ENCODE measurements at places on chromosomes 5 and 9. TPM values are rescaled to one million over a fixed set of nuclear protein-coding genes. Genes with fewer than 3 reads are reported as not detected.

DNA sequence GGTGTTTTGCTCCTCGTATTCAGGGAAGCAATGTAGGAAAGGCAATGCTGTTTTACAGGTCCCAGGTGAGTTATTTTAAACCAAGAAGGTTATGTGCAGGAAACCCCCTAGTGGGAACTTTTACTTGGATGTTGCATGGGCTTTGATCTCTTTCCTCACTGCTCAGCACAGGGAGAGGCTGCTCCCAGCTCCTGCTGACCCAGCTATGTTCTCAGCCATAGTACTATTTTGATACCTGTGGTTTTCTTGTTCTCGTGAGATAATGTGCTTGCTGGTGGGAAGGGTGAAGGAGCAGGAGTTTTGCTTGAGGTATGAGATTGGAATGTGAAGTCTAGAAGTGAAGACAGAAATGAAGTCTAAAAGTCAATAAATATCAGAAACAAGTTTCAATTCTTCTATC, 265.6 kb upstream of the FBXL7 start:
- no peak overlapping the region for H3K27ac ChIP-seq
- no peak overlapping the region for H3K4me3 ChIP-seq
- no peak for DNase-seq
- no peaks in the 10 kb centered on the region for H3K36me3 ChIP-seq
- H3K27me3 ChIP-seq = no peaks in the 10 kb centered on the region

GRCh38 chr5:32625106-32625505, 39.7 kb downstream of the SUB1 start:
- H3K36me3 ChIP-seq = no peaks in the 10 kb centered on the region
- no peak overlapping the region for H3K27ac ChIP-seq
- no peaks in the 10 kb centered on the region for H3K27me3 ChIP-seq
- H3K4me3 ChIP-seq = no peak overlapping the region

The NEURL1B gene
- 24.0 TPM for total RNA-seq

DNA sequence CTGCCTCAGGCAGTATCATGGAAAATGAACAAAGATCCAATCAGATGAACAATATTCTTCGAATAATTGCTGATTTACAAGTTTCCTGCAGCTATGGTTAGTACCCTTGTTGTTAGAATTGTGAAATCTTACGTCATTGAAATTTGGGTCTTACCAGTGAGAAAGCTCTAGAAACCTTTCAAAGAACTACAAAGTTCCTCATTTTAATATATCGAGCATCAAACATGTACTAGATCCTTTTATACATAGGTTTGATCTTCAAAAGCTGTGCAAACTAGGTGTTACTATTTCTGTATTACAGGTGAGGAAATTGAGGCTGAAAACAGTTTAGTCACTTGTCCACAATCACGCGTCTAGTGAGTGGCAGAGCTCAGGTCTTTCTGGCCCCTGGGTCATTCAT, 43.7 kb upstream of the ANGPTL2 start:
- peaks cover 33% of the 10 kb centered on the region for H3K4me1 ChIP-seq
- no peaks in the 10 kb centered on the region for H3K27me3 ChIP-seq
- no peak overlapping the region for H3K27ac ChIP-seq
- no peak overlapping the region for H3K4me3 ChIP-seq
- no peaks in the 10 kb centered on the region for H3K36me3 ChIP-seq

- H3K27ac ChIP-seq = no peak overlapping the region
- DNase-seq = no peak
- H3K36me3 ChIP-seq = no peaks in the 10 kb centered on the region
- peaks cover 10% of the 10 kb centered on the region for H3K4me1 ChIP-seq
- H3K4me3 ChIP-seq = no peak overlapping the region
- H3K27me3 ChIP-seq = no peaks in the 10 kb centered on the region
Measured at GRCh38 chr5:93158841-93159240, 422.2 kb downstream of the NR2F1-AS1 start.

GRCh38 chr9:99601571-99602111, 220.0 kb upstream of the NR4A3 start:
- H3K4me3 ChIP-seq = no peak overlapping the region
- H3K4me1 ChIP-seq = no peaks in the 10 kb centered on the region
- no peak for DNase-seq
- no peaks in the 10 kb centered on the region for H3K27me3 ChIP-seq
- H3K36me3 ChIP-seq = no peaks in the 10 kb centered on the region

GRCh38 chr9:131334629-131335367, 45.3 kb downstream of the PLPP7 start:
- no peaks in the 10 kb centered on the region for H3K36me3 ChIP-seq
- peak overlapping the region; percentile 86 for H3K27ac ChIP-seq

GRCh38 chr5:148951612-148952011, 111.2 kb downstream of the SH3TC2 start:
- no peak for DNase-seq
- H3K36me3 ChIP-seq = no peaks in the 10 kb centered on the region
- no peak overlapping the region for H3K27ac ChIP-seq
- no peak overlapping the region for H3K4me3 ChIP-seq
- peaks cover 20% of the 10 kb centered on the region for H3K4me1 ChIP-seq

- no peaks in the 10 kb centered on the region for H3K27me3 ChIP-seq
- no peak for DNase-seq
- peak overlapping the region; percentile 54 for H3K27ac ChIP-seq
- peak overlapping the region; percentile 29 for H3K4me3 ChIP-seq
- no peaks in the 10 kb centered on the region for H3K36me3 ChIP-seq
- peaks cover 80% of the 10 kb centered on the region for H3K4me1 ChIP-seq
Measured at GRCh38 chr5:56838409-56839039, 23.2 kb downstream of the MAP3K1 start.

The FBLL1 gene
- total RNA-seq = not detected

The SLC36A3 gene
- not detected for total RNA-seq

DNA sequence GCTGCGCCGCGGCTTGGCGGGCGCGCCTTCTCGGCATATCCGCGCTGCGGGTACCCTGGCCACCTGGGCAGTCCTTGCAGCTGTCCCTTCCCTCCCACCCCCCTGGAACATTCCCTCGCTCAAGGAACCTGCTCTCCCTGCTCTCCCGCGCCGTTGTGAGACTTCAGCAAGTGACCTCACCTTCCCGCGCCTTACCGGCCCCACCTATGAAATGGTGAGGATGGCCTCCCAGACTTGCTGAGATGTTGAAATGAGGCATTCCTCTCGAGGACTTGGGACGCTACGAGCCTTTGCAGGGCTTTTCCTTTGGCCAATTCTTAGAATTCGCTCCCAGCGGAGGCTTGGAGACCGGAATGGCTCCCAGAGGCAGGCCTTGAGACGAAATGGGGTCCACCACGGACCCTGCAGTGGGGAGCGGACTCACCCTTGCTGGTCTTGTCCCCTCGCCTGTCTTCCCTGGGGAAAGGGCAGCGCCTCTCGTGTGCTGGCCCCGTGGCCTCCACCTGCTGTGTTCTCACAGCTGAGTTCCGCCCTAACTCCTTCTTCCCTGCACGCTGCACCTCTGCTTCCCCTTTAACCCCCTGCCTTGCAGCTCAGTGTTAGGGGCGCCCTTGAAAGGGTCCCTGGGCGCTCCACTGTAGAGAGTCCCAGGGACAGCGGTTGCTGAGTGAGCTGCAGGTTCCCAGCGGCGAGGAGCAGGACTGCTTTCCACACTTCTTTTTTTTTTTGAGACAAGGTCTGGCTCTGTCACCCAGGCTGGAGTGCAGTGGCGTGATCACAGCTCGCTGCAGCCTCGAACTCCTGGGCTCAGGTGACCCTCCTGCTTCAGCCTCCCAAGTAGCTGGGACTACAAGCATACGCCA, 907 bp downstream of the HMCN2 start:
- H3K36me3 ChIP-seq = no peaks in the 10 kb centered on the region
- H3K4me3 ChIP-seq = peak overlapping the region; percentile 65
- H3K4me1 ChIP-seq = peaks cover 51% of the 10 kb centered on the region
- DNase-seq = no peak
- peak overlapping the region; percentile 61 for H3K27ac ChIP-seq
- H3K27me3 ChIP-seq = peaks cover 75% of the 10 kb centered on the region

- no peak overlapping the region for H3K4me3 ChIP-seq
- peaks cover 51% of the 10 kb centered on the region for H3K36me3 ChIP-seq
- H3K27ac ChIP-seq = peak overlapping the region; percentile 34
- H3K27me3 ChIP-seq = no peaks in the 10 kb centered on the region
- DNase-seq = no peak
- H3K4me1 ChIP-seq = peaks cover 43% of the 10 kb centered on the region
Measured at GRCh38 chr5:14358536-14358935, 215.4 kb downstream of the TRIO start.

The SMIM23 gene
- total RNA-seq = not detected

The TMEM215 gene
- total RNA-seq = not detected

- no peaks in the 10 kb centered on the region for H3K27me3 ChIP-seq
- H3K27ac ChIP-seq = peak overlapping the region; percentile 84
- no peaks in the 10 kb centered on the region for H3K36me3 ChIP-seq
- DNase-seq = no peak
- H3K4me3 ChIP-seq = peak overlapping the region; percentile 79
- H3K4me1 ChIP-seq = peaks cover 44% of the 10 kb centered on the region
Measured at GRCh38 chr5:112738191-112738560, 491 bp downstream of the APC start.

The PLAC8L1 gene
- 0.49 TPM for total RNA-seq

DNA sequence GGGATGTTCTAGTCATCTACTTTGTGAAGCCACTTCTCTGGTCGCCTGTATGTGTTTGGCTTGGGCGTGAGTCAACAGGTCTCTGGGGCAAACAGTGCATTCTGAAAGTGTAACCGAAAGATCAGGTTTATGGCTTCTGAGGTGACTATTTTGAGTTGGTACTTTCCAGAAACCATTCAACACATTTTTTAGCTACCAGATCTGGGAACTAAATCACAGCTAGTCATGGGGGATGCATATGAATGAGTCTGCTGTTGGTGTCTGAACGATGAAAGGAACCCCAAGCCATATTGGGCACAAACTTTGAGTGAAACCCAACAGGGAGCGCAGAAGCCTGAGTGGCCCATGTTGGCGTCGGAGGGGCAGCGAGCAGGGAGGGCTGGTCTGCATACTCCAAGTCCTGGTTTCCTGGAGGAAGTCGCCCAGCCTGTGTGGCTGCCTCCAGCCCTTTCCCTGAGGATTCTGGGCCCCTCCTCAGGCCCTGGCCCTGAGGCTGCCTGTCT, 35.3 kb downstream of the UBE2QL1 start:
- no peaks in the 10 kb centered on the region for H3K36me3 ChIP-seq
- no peak overlapping the region for H3K4me3 ChIP-seq
- DNase-seq = no peak
- H3K27ac ChIP-seq = no peak overlapping the region
- H3K4me1 ChIP-seq = peaks cover 35% of the 10 kb centered on the region

GRCh38 chr9:108207561-108208165, 648.1 kb downstream of the ACTL7B start:
- no peaks in the 10 kb centered on the region for H3K36me3 ChIP-seq
- H3K27ac ChIP-seq = no peak overlapping the region
- no peaks in the 10 kb centered on the region for H3K27me3 ChIP-seq
- no peaks in the 10 kb centered on the region for H3K4me1 ChIP-seq

DNA sequence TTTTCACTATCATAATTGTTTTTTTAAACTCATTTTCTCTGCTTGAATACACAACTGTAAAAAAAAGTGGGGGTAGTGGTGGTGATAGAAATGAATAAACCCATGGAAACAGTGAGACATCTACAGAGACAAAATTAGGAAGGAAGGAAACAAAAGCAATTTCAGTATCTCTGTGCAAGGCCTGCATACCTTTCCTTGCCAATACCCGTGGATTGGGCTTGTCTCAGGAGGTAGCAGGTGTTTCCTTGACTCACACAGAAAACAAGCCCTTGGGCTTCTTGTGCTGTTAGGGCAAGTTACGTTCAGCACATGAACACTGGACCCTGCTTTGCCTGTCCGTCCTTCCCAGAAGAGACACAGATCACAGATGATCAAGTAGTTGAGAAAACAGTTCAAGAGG, 372.2 kb downstream of the ZSWIM6 start:
- H3K27ac ChIP-seq = no peak overlapping the region
- H3K36me3 ChIP-seq = no peaks in the 10 kb centered on the region
- H3K27me3 ChIP-seq = no peaks in the 10 kb centered on the region
- no peak overlapping the region for H3K4me3 ChIP-seq
- H3K4me1 ChIP-seq = no peaks in the 10 kb centered on the region
- DNase-seq = no peak

GRCh38 chr9:133991964-133992779, at the start of gene VAV2:
VAV2 (minus strand) TSS chr9:133992324; CDS start chr9:133992278, 46 bp downstream.
- H3K27me3 ChIP-seq = peaks cover 15% of the 10 kb centered on the region
- peak within 1 kb of the TSS; percentile 70 for H3K4me3 ChIP-seq
- peaks cover 35% of the 10 kb centered on the region for H3K4me1 ChIP-seq
- H3K36me3 ChIP-seq = no peaks in the 10 kb centered on the region
- H3K27ac ChIP-seq = peak within 1 kb of the TSS; percentile 93
- DNase-seq = peak; percentile 75

GRCh38 chr5:96385538-96385937, 47.5 kb downstream of the PCSK1 start:
- no peaks in the 10 kb centered on the region for H3K27me3 ChIP-seq
- DNase-seq = no peak
- peak overlapping the region; percentile 78 for H3K27ac ChIP-seq
- no peaks in the 10 kb centered on the region for H3K36me3 ChIP-seq

- no peaks in the 10 kb centered on the region for H3K27me3 ChIP-seq
- H3K27ac ChIP-seq = no peak overlapping the region
- no peak overlapping the region for H3K4me3 ChIP-seq
- peaks cover 34% of the 10 kb centered on the region for H3K4me1 ChIP-seq
- no peaks in the 10 kb centered on the region for H3K36me3 ChIP-seq
- DNase-seq = no peak
Measured at GRCh38 chr9:114202849-114203248, 47.5 kb downstream of the COL27A1 start.
